ENCODE measurements at places on chromosomes 13 and 19.
A peak's percentile ranks its signal among the peaks of the same experiment; 100 is the strongest.

- no peak for DNase-seq
- no peak overlapping the region for H3K4me3 ChIP-seq
- no peaks in the 10 kb centered on the region for H3K4me1 ChIP-seq
- H3K36me3 ChIP-seq = no peaks in the 10 kb centered on the region
- no peak overlapping the region for H3K27ac ChIP-seq
- H3K27me3 ChIP-seq = no peaks in the 10 kb centered on the region
These were observed 755.9 kb downstream of the LIG4 start for GRCh38 chr13:107459430-107459829.

GRCh38 chr13:33286128-33286527 is 573 bp upstream of the STARD13 start:
- H3K27ac ChIP-seq = no peak overlapping the region
- H3K36me3 ChIP-seq = no peaks in the 10 kb centered on the region
- H3K27me3 ChIP-seq = no peaks in the 10 kb centered on the region
- no peak overlapping the region for H3K4me3 ChIP-seq

- H3K27ac ChIP-seq = no peak overlapping the region
- no peak overlapping the region for H3K4me3 ChIP-seq
- H3K27me3 ChIP-seq = no peaks in the 10 kb centered on the region
- H3K4me1 ChIP-seq = 0 out of 2 replicates have a peak, but pooled peaks cover 3% of the 10 kb centered on the region
- H3K36me3 ChIP-seq = peaks cover 2% of the 10 kb centered on the region
- no peak for DNase-seq
These were observed 46.0 kb downstream of the DNM2 start for GRCh38 chr19:10763828-10764339.

GRCh38 chr13:44884076-44884729 is 105.1 kb downstream of the NUFIP1 start:
- H3K4me3 ChIP-seq = no peak overlapping the region
- H3K27ac ChIP-seq = no peak overlapping the region
- H3K36me3 ChIP-seq = no peaks in the 10 kb centered on the region
- no peak for DNase-seq
- no peaks in the 10 kb centered on the region for H3K4me1 ChIP-seq

- no peak overlapping the region for H3K27ac ChIP-seq
- no peaks in the 10 kb centered on the region for H3K27me3 ChIP-seq
- DNase-seq = no peak
- peaks cover 2% of the 10 kb centered on the region for H3K36me3 ChIP-seq
These were observed 15.2 kb downstream of the PLEKHF1 start for GRCh38 chr19:29680447-29680846.

GRCh38 chr13:112132142-112132541 is 65.2 kb downstream of the SOX1 start:
- H3K36me3 ChIP-seq = no peaks in the 10 kb centered on the region
- no peaks in the 10 kb centered on the region for H3K4me1 ChIP-seq
- no peak overlapping the region for H3K27ac ChIP-seq
- H3K4me3 ChIP-seq = no peak overlapping the region

GRCh38 chr19:16094360-16095070 is 17.2 kb upstream of the RAB8A start:
- no peak for DNase-seq
- H3K4me1 ChIP-seq = no peaks in the 10 kb centered on the region
- no peak overlapping the region for H3K4me3 ChIP-seq
- peaks cover 48% of the 10 kb centered on the region for H3K36me3 ChIP-seq
- no peak overlapping the region for H3K27ac ChIP-seq

- DNase-seq = no peak
- peaks cover 5% of the 10 kb centered on the region for H3K4me1 ChIP-seq
- H3K27me3 ChIP-seq = no peaks in the 10 kb centered on the region
- H3K36me3 ChIP-seq = no peaks in the 10 kb centered on the region
- no peak overlapping the region for H3K27ac ChIP-seq
These were observed 138.8 kb upstream of the RNF113B start for GRCh38 chr13:98315902-98316301.

- peaks cover 9% of the 10 kb centered on the region for H3K4me1 ChIP-seq
- H3K4me3 ChIP-seq = no peak overlapping the region
- DNase-seq = no peak
- no peak overlapping the region for H3K27ac ChIP-seq
- H3K36me3 ChIP-seq = no peaks in the 10 kb centered on the region
These were observed 37.6 kb upstream of the NANOS3 start for GRCh38 chr19:13839130-13839937.

- H3K27me3 ChIP-seq = no peaks in the 10 kb centered on the region
- peak; percentile 13 for DNase-seq
- H3K27ac ChIP-seq = no peak overlapping the region
- no peaks in the 10 kb centered on the region for H3K4me1 ChIP-seq
- H3K4me3 ChIP-seq = no peak overlapping the region
These were observed 72.7 kb downstream of the ZNF254 start for GRCh38 chr19:24159707-24160106.

DNA sequence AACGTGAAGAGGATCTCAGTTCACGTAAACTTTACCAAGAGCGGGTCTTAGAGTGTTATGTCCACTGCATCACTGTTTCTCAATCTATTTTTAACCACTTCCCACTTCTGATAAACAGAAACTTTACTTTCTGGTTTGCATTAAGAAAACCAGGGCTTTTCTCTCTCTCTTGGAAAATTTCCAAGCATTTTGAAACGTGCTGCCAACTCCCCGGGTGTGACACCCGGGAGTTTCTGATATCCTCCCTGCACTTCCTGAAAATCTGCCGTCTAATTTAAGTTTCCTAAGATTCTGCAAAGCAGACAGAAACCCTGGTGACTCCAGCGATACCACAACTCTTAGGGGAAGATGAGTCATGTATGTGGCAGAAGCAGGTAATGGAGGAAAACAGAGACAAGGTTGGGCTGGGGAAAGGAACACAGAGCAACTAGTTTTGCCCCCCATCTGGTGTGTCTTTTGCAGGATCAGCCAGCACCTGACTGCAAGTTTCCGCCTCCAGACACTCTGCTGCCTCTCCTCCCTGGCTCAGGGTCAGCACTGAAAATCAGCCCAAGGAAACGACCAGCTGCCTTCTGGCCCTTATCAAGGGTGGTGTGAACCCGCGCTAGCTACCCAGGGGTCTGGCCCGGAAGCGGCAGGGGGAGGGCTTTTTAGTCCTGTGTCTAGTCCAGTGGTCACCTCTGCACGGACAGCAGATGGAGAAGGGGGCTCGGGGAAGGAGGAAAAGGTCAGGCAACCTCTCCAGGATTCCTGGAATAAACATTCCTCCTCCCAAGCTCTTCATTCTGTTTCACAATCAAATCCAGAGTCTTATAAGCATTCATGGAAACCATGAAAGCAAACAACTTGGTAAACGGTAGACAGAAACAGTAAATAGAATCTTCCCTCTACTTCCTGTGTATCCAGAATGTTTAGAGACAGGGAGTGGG is 11.3 kb upstream of the FFAR2 start:
- DNase-seq = no peak
- H3K4me1 ChIP-seq = no peaks in the 10 kb centered on the region
- no peaks in the 10 kb centered on the region for H3K36me3 ChIP-seq
- H3K27ac ChIP-seq = no peak overlapping the region

GRCh38 chr13:49220036-49220855 is at the start of gene MLNR:
Gene MLNR (plus strand): TSS chr13:49220338. CDS start chr13:49220338, 0 bp downstream.
- H3K4me1 ChIP-seq = no peaks in the 10 kb centered on the region
- no peak for DNase-seq
- peaks cover 57% of the 10 kb centered on the region for H3K27me3 ChIP-seq
- no peaks in the 10 kb centered on the region for H3K36me3 ChIP-seq

GRCh38 chr19:45973553-45974338 is at the start of gene NOVA2:
Gene NOVA2 (minus strand): TSS chr19:45973865. CDS start chr19:45973351, 514 bp downstream.
- H3K4me1 ChIP-seq = peaks cover 1% of the 10 kb centered on the region
- H3K36me3 ChIP-seq = no peaks in the 10 kb centered on the region
- DNase-seq = peak; percentile 79
- H3K4me3 ChIP-seq = peak within 1 kb of the TSS; percentile 71
- H3K27ac ChIP-seq = no peak within 1 kb of the TSS

GRCh38 chr13:40063278-40063698 is 407.8 kb downstream of the COG6 start:
- no peaks in the 10 kb centered on the region for H3K4me1 ChIP-seq
- H3K27me3 ChIP-seq = no peaks in the 10 kb centered on the region
- H3K4me3 ChIP-seq = no peak overlapping the region
- H3K27ac ChIP-seq = no peak overlapping the region

DNA sequence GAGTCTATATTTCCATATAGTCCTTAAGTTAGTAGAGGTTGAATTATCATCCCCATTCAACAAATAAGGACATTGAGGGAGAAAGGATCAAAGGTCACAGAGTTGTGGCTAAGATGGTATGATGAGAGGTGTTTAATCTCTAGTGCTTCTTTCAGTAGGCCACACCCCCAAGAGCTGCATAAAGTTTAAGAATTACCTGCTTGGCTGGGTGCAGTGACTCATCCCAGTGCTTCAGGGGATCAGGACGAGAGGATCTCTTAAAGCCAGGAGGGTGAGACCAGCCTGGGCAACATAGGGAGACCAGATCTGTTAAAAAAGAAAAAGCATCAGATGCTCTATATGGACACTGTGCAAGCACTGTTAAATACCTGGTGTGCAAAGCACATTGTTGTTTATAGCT is 560.0 kb upstream of the KLHL1 start:
- peak; percentile 7 for DNase-seq
- no peak overlapping the region for H3K27ac ChIP-seq
- no peak overlapping the region for H3K4me3 ChIP-seq
- no peaks in the 10 kb centered on the region for H3K27me3 ChIP-seq
- no peaks in the 10 kb centered on the region for H3K4me1 ChIP-seq
- H3K36me3 ChIP-seq = no peaks in the 10 kb centered on the region

DNA sequence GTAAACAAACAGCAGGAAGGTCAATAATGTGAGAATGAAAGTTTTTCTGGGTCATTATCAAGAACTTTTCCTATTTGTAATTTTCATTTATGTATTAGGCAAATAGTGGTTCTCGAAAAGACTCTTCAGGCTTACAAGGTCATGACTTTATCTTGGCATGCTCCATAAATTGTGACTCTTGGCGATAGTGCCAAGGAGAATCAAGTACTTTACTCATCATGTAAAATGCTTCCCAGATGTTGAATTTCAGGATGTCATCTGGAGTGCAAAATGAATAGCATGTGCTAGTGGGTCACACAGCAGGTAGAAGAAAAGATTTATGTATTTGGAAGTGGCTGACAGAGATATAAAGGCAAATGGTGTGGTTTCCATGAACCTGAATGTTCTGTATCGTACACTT is 1492.7 kb upstream of the PCDH20 start:
- no peaks in the 10 kb centered on the region for H3K27me3 ChIP-seq
- H3K36me3 ChIP-seq = no peaks in the 10 kb centered on the region
- no peak overlapping the region for H3K27ac ChIP-seq

DNA sequence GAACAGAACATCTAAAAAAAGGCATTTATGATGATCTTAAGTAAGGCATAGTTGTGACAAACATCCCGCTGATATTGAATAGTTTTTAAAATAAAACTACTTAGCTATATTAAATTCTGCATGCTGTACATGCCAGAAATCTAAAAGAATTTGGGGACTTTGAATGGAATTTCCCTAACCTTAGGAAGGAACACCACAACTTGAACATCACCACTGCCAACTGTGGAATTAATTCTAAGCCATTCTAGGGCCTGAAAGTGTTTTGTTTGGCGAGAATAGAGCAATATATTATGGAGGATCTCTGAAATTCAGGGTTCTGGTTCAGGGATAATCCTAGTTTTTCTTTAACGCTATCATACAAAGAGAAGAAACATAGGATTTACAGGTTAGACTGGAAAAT is 17.8 kb upstream of the LATS2 start:
- H3K27me3 ChIP-seq = no peaks in the 10 kb centered on the region
- DNase-seq = no peak
- no peak overlapping the region for H3K4me3 ChIP-seq
- no peaks in the 10 kb centered on the region for H3K36me3 ChIP-seq
- H3K4me1 ChIP-seq = 0 out of 2 replicates have a peak, but pooled peaks cover 2% of the 10 kb centered on the region

GRCh38 chr19:43439032-43439708 is 24.5 kb downstream of the TEX101 start:
- no peak overlapping the region for H3K27ac ChIP-seq
- no peak for DNase-seq
- H3K4me1 ChIP-seq = no peaks in the 10 kb centered on the region
- no peaks in the 10 kb centered on the region for H3K27me3 ChIP-seq
- H3K36me3 ChIP-seq = no peaks in the 10 kb centered on the region
- no peak overlapping the region for H3K4me3 ChIP-seq

DNA sequence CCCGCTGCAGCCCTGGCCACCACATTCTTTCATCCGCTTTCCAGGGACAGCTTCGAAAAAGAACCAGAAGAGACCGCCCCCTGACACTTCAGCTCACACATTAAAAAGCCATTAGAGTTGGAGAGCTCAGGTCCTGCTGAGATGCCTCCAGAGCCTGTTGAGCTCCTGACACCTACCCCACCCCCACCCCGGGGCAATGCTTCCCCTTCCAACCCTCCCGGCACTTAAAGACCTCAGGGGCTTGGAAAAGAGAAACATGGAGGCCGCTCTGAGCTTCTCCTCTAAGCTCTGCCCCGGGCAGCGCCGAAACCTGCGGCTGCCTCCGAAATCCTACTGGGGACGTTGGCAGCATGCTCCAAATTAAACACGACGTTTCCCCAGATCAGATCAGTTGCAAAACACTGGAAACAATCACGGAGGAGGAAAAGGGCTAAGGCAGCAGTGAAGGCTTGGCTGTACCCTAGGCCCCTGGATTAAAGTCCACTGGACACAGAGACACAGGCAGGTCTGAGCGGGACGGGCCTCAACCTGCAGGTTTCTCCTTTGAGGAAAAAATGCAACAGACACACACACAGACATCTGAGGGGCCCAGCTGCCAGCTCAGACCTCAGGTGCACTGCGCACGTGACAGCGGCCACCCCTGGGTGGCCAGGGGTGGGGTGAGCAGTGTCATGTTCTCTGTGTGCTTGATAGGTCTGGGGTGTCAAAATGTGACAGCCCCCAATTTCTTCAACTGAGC is 9.6 kb downstream of the SH3GL1 start:
- H3K27me3 ChIP-seq = no peaks in the 10 kb centered on the region
- H3K27ac ChIP-seq = no peak overlapping the region
- no peaks in the 10 kb centered on the region for H3K36me3 ChIP-seq
- no peak overlapping the region for H3K4me3 ChIP-seq

DNA sequence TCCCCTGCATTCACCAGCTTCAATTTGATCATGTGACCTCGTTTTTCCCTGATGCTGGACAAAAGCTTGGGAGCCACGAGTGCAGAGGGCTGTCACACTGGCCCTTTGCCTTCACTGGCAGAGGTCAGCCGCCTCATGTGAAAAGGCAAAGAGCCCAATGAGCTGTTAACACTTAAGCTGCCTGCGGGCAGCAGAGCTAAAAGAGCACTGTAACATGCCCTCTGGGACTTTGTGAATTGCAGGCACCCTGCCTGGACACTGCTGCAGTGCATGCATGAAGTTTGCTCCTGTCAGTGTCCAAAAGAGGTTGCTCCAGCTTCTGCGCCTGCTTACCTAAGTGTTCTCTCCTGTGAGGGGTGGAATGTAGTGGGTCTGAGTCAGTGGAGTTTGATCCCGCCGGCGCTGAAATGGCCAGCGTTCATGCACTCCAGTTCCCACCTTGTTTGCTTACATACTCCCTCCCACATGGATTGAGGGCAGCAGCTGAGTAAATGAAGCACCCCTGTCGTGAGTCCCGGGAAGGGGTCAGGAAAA is 193.7 kb downstream of the RFC3 start:
- no peaks in the 10 kb centered on the region for H3K27me3 ChIP-seq
- H3K4me3 ChIP-seq = no peak overlapping the region
- DNase-seq = no peak
- no peaks in the 10 kb centered on the region for H3K36me3 ChIP-seq
- no peaks in the 10 kb centered on the region for H3K4me1 ChIP-seq
- no peak overlapping the region for H3K27ac ChIP-seq

- no peaks in the 10 kb centered on the region for H3K27me3 ChIP-seq
- no peak overlapping the region for H3K4me3 ChIP-seq
- no peak overlapping the region for H3K27ac ChIP-seq
- H3K36me3 ChIP-seq = no peaks in the 10 kb centered on the region
These were observed 765.6 kb downstream of the DIAPH3 start for GRCh38 chr13:59398127-59398526.

All from iPS DF 6.9 (cell line).